ENCODE measurements at places on chromosomes 5 and 9.

- DNase-seq = no peak
These were observed 15.7 kb upstream of the TBC1D9B start for GRCh38 chr5:179923436-179923835.

DNA sequence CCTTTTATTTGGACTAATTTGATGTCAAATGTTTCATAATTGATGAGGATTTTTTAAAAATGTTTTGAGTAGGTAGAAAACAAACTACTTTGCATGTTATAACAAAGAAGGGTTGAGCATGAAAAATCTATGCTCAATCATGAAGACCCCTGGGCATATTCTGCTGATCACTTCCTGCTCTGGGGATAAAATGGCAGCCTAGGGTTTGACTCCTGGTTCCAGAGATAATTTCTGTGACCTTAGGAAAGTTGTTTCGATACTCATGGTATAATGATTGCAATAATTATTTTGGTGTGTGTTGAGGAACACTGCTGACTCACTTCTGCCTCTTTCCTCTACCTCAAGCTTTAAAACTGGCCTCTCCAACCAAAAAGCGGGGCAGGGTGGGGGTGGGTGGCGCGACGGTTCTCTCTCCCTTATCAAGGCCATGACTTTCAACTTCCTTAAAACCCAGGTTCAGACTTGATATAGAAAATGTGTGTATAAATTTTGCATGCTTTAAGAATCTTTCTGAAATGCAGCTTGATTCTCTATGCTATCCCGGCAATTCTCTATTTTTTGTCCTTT, 6.0 kb upstream of the PIP5K1B start:
- no peak for DNase-seq

GRCh38 chr9:89845321-89845720, 240.5 kb downstream of the GADD45G start:
- DNase-seq = no peak

DNA sequence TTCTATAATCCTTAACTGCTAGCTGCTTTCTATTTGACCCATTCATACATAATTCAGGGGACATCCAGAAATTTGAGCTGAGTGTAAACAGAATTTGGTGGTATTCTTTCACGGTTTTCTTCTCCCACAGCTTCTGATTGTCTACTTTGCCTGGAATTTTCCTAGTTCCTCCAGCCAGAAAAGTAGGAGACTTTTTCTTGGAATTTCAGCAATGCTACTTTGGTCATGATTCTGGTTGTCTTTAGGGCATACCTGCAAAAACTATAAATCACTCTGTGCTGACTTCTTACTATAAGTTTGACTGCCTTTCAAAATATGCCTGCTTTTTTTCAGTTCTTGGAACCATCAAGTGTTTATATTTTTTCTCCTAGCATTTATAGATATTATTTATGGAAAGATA, 260.2 kb downstream of the TMEM38B start:
- no peak for DNase-seq

DNA sequence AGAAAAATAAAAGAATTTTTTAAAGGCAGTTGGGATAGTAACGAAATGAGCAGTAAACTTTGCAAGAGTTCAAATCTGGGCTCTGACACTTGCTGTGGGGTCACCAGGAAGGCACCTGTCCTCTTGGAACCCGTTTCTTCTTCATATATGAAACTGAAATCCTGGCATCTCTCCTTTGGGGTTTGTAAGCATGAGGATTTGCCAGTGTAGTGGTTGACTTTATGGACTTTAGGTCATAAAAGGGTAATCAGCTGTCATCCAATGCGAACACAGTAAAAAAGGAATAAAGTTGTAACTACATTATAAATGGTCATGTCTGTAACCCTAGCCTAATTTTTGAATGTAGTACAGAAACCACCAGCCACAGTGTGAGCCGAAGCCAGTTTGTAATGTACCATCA, 1.3 kb downstream of the RAB14 start:
- no peak for DNase-seq

DNA sequence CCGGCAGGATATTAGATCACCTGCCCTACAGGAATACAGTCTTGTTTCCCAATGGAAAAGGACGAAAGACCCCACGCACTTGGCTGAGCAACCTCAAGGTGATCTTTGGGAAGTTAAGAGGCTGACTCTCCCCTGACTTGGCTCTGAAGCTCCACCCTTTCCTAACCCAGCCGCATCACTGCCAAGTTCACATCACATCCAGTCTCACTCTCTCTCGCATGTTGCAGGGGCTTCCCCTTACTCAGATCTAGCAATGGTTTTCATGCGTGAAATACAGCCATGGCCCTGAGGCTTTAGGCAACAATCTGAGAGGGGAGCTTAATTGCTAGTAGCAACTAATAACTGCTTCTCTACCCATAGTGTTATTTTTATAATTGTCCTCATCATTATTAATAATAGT, 211.6 kb downstream of the DOCK8 start:
- no peak for DNase-seq

- no peak for DNase-seq
These were observed 5.1 kb downstream of the PITX1 start for GRCh38 chr5:135028791-135029476.

DNA sequence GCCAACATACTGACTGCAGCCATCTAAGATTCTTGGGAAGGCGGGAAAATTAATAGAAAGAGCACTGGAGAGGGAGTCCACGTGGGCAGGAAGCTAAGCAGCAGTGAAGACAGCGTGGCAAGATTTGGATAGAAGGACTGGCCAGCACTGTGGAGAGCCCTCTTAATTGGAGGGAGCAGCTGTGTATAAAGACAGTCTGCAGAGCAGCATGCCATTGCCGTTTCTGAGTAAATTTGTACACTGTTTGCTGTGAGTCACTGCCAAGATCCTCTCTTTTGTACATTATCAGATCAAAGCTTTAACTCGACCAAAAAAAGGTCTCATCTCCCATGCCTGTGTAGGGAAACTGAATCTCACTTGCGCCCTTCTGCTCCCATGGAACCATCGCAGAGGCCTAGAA, 45.3 kb downstream of the INSYN2B start:
- DNase-seq = no peak

GRCh38 chr5:164651546-164652275, 1146.3 kb downstream of the MAT2B start:
- DNase-seq = no peak

DNA sequence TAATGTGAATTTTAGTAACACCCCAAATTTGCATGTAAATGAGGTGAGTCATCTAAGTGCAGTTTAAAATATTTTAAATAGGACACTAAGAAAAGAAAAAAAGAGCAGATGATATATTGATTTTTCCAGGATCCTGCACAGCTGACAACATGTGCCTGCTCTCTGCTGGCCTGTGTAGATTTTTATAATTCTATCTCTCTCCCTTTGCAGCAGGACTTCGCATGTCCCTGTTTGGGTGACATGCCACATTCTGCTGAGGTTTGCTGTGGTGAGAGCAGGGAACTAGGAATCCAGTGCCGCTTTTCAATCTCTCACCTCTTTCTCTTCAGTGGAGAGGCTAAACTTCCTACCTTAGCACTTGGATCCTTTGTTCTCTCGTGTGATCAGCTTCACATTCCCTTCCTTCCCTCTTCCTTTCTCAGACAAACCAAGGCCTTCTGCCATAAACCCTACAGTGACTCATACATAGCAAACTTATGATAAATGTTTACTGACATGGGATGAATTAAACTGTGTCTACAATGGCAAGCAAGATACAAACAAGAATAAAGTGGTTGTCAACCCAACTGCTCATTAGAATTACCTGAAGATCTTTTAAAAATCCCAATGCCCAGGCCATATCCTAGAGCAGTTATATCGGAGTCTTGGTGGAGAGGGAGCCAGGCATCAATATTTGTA, 198.8 kb upstream of the EFNA5 start:
- DNase-seq = no peak

DNA sequence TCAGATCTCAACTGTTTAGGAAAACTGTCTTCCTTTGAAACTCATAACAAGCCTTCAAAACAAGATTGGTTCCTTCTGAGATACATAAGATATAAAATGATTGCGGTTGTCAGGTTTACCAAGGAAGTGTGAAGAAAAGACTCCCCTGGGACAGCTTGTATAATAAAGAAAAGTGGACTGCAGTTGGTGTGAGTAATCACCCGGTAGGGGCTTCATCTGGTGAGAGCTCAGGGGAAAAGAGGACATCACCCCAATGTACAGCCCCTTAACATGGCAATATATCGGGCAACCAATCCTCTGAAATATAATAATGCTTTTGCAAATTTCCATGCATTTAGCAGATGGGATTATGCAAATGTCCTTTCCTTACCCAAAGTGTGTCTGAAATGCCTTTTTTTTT, 216.5 kb upstream of the KLF9 start:
- no peak for DNase-seq

DNA sequence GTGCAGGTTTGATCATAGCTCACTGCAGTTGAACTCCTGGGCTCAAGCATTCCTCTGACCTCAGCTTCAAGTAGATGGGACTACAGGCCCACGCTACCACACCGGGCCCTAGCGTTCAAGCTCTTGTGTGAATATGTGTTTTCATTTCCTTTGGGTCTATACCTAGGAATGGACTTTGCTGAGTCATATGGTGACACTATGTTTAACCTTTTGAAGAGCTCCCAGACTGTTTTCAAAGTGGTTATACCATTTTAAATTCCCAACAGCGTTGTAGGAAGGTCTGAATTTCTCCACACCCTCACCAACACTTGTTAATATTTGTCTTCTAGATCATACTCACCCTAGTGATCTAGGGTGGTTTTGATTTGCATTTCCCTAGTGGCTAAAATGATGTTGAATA, 33.5 kb downstream of the FAF2 start:
- no peak for DNase-seq

- DNase-seq = no peak
These were observed 3.9 kb downstream of the CDKN2B start for GRCh38 chr9:22005021-22005701.

DNA sequence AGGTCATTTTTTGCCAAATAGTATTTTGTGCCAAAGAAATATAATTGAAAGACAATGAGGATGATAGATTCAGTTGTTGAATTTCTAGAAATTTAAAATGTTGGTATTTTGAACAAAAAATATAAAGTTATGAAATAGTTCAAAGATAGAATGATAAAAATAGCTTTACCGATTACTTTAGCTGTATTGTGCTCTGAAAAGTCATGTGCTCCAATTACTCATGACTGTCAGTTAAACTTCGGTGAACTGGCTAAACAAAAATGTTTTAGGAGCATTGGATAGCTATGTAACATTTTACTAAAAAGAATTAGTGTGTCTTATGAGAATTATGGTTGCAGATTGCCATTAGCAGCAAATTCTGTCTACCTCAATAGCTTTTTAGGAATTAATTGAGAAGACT, 177.3 kb upstream of the VCAN start:
- DNase-seq = no peak

DNA sequence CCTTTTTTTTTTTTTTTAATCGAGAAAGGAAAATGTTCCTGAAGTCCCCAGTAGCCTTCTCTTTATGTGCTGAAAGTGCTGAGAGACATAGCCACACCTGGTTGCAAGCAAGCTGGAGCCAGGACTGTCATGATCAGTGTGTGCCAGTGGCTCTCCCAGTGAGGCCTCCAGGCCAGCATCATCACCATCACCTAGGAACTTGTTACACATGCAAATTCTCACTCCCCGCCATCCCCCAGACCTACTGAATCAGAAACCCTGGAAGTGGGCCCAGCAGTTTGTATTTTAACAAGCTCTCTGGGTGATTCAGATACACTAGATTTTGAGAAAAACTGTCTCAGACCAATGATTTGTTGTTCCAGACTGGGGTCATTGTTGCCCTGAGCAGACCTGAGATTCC, 181.9 kb upstream of the GLRA1 start:
- no peak for DNase-seq

DNA sequence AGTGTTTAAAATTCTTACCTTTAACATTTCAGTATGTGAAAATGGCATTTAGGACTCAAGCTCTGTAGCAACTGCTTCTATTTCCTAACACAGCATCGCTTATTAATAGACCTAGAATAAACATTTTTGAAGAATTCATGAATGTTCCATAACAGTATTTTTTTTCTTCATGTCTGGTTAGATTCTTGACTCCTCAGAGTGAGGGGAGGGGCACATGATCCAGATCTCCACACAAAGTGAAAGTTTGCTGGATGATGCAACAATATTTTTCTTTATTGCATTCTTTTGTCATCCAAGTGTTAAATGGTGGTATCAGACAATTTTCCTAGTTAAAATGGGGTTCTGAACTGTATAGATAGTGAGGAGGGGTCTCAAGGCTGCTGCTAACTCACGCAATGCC, 130.8 kb upstream of the MAN2A1 start:
- DNase-seq = no peak

DNA sequence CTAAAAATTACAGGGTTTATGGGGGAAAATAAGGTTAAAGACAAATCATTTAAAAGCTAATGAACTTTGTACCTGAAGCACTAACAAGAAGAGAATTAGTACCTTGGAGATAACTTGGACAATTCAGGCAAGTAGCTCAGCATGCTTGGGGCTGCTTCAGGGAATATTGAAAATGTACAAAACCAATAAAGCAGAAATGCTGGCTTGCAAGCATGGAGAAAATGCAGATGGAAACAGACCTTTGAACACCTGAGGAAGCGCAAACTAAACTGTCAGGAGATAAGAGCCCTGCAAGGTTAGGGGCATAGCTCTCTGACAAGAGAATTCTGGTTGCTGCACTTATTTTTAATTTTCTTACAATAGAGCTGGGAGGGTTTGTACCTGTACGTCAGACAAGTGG, 42.6 kb upstream of the C5orf47 start:
- no peak for DNase-seq

GRCh38 chr5:178078197-178079010, 34.9 kb upstream of the N4BP3 start:
- DNase-seq = no peak

DNA sequence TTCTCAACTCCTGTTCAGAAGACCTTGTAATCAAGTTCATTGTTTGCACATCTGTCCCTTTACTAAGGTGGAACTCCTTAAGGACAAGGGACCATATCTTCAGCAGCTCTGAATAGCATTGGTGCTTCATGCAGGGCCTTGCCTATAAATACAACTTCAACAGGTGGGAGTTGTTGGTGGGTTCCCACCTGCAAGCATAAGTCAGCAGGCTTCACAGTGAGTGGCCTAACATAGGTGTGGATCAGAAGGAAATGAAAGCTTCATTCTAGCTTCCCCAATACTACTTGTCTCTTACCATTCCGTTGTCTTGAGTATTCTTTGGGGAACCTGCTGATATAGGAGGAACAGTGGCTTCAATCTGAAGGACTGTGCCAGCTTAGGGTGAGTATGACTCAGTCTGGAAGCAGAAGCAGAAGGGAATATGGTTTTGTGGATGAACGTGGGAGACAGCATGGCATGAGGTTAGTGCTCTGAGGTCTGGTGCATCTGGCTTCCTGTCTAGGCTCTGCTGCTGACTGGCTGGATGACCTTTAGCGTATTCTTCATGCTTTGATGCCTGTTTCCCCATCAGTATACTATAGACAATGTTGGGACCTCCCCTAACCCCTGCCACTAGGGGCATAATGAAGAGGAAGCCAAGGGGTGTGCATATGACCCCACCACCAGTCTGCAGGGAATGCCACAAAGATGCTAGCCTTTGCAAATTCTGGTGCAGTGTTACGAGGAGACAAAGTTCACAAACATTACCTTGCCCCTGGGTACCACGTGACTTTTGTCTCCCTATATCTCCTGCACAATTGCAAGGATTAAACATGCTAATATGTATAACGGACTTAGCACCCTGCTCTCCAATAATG, 192.3 kb downstream of the PALM2AKAP2 start:
- DNase-seq = no peak

- DNase-seq = no peak
These were observed 27.8 kb upstream of the SEMA4D start for GRCh38 chr9:89525446-89526374.
